ENCODE measurements at places on chromosomes 6 and 20.

GRCh38 chr6:154508573-154509375 lies 1.7 kb downstream of the CNKSR3 start:
- DNase-seq: no peak

DNA sequence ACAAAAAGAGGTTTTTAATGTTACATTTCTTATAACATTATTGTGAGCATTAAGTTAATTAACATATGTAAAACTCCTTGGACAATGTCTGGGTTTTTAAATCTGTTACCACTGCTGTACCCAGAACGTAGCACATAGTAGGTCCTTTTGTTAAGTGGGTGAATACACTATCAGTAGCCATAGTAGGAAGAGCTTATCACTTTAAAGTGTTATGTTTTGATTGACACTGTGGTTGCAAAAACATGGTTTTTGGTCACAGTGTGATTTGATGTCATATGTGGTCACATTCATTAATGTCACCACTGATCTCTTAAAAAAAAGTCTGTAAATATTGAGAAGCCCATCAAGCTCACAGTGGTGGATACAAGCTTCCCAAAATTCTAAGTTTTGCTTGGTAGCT lies 160.7 kb downstream of the PLCB1 start:
- no peak for DNase-seq

DNA sequence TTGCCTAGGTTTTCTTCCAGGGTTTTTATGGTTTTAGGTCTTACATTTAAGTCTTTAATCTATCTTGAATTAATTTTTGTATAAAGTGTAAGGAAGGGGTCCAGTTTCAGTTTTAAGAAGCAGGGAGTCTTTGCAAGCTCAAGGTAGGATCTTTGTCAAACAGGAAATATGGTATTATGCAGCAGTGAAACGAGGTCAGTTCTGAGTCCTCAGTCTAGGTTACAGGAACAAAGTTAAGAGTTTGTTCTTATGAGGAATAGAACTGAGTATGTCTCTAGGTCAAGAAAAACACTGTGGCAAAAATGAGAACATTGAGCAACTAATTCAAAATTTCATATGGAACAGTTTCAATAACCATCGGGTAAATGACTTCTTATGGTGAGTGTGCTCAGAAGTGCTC lies 63.6 kb downstream of the GCLC start:
- DNase-seq: no peak

GRCh38 chr20:15794409-15794808 lies 778.8 kb downstream of the KIF16B start:
- no peak for DNase-seq

DNA sequence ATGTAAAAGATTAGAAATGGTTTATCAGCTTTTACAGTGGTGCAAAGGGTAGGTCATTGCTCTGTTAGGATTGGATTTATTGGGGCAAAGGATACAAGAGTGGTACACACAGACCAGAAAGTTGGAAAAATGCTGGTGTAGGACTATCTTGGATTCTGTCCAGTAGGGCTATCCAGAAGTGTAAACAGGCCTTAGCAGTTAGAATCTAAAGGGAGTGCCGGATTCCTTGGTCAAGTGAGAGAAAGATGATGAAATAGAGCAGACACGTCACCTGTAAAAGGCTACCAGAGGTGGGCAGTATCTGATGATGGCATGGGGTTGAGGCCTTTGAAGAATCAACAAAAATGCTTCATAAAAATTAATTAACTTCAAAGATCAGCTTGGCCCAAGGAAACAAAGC lies 975.9 kb downstream of the KIF16B start:
- DNase-seq: no peak

DNA sequence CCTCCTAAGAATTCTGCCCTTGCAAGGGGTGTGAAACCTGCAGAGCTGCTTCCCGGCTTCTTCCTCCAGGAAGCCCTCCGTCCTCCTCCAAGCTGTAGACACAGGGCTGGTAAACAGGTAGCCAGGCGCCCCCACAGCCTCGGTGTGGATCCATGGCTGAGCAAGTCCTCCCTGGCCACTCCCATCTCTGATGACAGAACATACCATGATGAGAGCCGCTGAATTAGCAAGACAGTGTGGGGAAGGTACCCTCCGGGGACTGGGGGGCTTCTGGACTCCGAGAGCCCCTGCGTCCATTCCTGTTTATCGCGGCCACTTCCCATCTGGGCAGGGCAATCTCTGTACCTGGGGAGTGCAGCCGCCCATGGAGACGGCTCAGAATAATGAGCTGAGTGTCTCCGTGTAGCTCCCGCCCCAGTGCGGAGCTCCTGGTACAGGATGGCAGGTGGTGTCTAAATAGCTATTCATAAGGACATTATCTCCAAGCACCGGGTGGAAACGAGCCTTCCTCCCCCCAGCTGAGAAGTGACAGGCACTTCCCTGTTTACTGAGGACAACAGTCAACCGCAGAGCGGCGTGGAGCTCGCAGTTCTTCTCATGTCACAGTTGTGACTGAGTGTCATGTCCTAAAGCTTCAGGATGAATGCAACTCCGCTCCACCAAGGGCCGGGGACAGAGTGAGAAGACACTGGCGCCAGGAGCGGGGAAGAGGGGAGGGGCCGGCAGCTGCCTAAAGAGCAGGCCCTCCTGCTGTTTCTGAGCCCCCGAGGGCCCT lies 22.7 kb upstream of the NTSR1 start:
- no peak for DNase-seq

DNA sequence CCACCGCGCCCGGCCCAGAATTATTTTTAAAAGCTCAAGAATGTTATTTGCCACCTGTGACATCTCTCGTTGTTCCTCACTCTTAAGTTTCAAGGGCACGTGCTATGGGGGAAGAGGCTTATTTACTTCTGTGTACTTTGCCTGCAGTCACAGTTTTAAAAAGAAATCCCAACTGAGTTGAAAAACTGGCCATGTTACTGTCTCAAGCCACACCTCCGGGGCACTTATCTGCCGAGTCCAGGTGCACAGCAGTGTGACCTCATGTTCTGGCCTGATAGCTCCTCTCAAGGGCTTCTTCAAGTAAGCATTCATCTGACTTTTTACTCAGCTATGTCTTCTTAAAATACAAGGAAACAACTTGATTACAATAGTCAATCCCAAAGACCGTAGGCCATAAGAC lies 34.5 kb downstream of the SHLD1 start:
- no peak for DNase-seq

DNA sequence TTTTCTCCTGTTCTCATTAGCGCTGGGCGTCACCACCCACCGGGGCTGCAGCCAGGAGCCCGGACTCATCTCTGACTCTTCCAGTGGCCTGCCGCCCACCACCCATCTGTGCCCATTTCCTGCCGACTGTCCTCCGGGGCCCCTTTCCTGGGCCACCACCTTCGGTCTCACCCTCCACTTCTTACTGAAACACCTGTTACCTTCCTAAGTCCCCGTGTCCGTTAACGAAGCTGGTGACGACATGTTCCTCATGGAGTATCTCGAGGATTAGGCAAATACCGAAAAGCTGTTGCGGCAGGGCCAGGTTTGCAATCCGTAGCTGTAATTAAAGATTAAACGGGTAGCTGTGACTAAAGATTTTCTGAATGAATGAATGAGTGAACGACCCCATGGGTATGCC lies 80.2 kb downstream of the SRC start:
- DNase-seq: no peak

Data from stimulated activated CD8-positive, alpha-beta memory T cell treated with anti-CD3 and anti-CD28 coated beads, Interleukin-7, amount 100 ng/mL, for 1 hour (primary cell).